Stimulated activated CD8-positive, alpha-beta memory T cell treated with anti-CD3 and anti-CD28 coated beads, Interleukin-7, amount 100 ng/mL, for 1 hour (primary cell): ENCODE measurements at places on chromosomes 11 and 22.

GRCh38 chr11:60868682-60869450 is 1.5 kb downstream of the ZP1 start:
- DNase-seq = no peak

DNA sequence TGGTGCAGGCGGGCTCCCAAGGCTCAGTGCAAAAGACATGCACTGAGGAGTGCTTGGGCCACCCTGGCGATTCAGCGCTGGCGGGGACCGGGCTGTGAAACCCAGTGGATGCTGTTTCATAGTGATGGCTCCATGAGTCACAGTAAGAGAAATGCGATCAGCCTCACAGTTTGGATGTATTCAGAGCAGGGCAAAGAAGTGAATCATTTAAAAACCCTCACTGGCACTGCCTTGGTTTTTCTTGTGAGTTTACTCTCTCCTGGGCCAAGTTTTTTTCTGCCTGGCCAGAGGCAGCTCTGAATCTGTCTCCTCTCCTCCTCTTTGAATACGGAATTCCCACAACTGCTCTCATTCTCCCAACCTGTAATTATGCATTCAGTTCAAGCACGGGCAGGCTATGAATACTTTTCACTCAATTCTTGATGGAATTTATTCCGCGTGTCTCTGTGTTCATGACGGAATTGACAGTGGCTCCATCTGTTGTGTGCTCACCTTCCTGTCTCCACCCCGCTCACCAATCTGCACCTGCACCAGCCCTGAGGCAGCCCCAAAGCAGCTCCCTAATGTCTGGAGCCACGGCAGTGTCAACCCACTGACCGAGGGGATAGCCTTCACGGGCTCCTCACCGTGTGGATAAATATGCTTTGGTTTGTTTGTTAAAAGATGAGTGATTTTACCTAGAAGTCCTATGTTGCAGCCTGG is 14.9 kb downstream of the ADAMTS8 start:
- DNase-seq = no peak

DNA sequence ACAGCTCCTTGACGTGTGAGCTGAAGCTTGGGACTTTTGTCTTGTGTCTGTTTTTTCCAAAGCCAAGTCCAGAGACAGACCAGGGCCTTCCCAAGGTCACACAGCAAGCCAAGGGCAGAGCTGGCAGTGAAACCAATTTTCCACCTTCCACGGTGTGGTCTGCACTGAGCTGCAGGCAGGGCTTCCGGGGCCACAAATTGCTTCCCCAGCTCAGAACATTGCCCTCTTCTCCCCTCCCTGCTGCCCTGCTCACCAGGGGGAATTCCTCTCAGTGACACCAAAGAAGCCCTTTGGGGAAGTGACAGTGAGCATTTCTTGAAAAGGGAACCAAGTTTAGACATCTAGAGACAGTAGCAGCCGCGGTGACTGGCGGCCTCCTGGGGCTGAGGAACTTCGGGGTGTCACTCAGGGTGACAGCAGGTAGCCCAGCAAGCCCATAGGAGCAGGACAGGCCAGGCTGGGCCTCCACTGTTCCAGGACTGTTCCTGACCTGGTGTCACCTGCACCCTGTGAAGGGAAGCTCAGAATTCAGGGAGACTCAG is 9.2 kb downstream of the FXYD2 start:
- DNase-seq = peak; percentile 44

- no peak for DNase-seq
Measured at GRCh38 chr22:22208652-22209051, 35.9 kb upstream of the VPREB1 start.

- DNase-seq = no peak
Measured at GRCh38 chr22:38793317-38793716, 626 bp downstream of the DNAL4 start.
